ENCODE measurements at places on chromosomes 12 and 14. TPM values are rescaled to one million over a fixed set of nuclear protein-coding genes. Genes with fewer than 3 reads are reported as not detected.
A peak's percentile ranks its signal among the peaks of the same experiment; 100 is the strongest.

DNAI7 gene
- total RNA-seq: 1.6 TPM

SERPINA10 gene
- not detected for total RNA-seq

OGFOD2 gene
- total RNA-seq: 17.5 TPM

FITM1 gene
- total RNA-seq: 0.82 TPM

COX8C gene
- not detected for total RNA-seq

MYF5 gene
- not detected for total RNA-seq

DNA sequence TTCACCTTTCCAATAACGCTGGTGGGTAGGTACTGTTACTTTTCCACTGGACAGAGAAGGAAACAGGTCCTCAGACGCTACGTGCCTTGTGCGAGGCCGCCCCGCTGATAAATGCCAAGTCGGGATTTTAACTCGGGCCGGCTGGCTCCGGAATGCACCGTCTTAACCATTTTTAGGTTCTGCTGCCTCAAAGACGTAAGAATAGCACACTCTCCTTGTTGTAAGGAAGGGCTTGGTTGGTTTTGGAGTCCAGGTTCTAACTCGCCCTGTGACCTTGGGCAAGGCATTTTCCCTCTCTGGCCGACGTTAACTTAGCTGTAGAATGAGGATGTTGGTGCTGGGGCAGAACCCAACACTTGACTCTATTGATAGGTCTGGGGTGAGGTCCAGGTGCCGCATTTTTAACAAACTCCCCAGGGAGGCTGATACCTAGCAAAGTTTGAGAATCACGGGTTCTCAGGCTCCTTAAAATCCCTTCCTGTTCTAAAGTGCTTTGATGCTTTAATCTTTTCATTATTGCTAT is 814 bp downstream of the ANKRD13A start:
- peaks cover 10% of the 10 kb centered on the region for H3K36me3 ChIP-seq
- H3K4me3 ChIP-seq: peak overlapping the region; percentile 97
- no peak overlapping the region for H3K27ac ChIP-seq
- no peaks in the 10 kb centered on the region for H3K27me3 ChIP-seq
- DNase-seq: peak; percentile 76

- H3K27ac ChIP-seq: no peak overlapping the region
- H3K4me3 ChIP-seq: no peak overlapping the region
- H3K27me3 ChIP-seq: no peaks in the 10 kb centered on the region
- peaks cover 2% of the 10 kb centered on the region for H3K4me1 ChIP-seq
- no peaks in the 10 kb centered on the region for H3K36me3 ChIP-seq
Measured at GRCh38 chr12:83102499-83102898, 415.8 kb downstream of the TMTC2 start.

GRCh38 chr12:113940357-113941207 is 25.5 kb downstream of the RBM19 start:
- H3K4me1 ChIP-seq: peaks cover 12% of the 10 kb centered on the region
- H3K27me3 ChIP-seq: no peaks in the 10 kb centered on the region
- no peak overlapping the region for H3K27ac ChIP-seq

DNA sequence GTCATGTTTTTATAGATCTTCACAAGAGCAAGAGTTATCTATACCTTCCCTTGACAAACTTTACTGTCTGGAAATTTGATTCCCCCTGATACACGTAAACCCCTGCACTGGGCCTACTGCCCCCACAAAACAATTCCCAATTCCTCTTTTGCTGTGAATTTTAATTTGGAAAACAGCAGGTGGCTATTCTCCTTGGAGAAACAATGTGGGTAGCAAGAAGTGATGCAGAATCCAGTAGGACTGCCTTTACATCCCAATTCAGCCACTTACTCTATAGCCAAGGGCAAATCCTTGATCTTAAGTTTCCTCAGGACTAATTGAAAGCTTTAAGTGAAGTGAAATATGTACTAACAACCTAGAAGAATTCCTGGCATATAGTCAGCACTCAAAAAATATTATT is 129.3 kb downstream of the ACSS3 start:
- no peak for DNase-seq
- peaks cover 25% of the 10 kb centered on the region for H3K4me1 ChIP-seq
- no peak overlapping the region for H3K4me3 ChIP-seq

GRCh38 chr12:47902131-47902639 is 2.6 kb downstream of the VDR start:
- no peak overlapping the region for H3K4me3 ChIP-seq
- H3K36me3 ChIP-seq: no peaks in the 10 kb centered on the region
- no peak overlapping the region for H3K27ac ChIP-seq
- H3K4me1 ChIP-seq: no peaks in the 10 kb centered on the region

GRCh38 chr14:94128216-94128839 is 1.1 kb downstream of the IFI27L2 start:
- H3K27me3 ChIP-seq: no peaks in the 10 kb centered on the region
- no peaks in the 10 kb centered on the region for H3K4me1 ChIP-seq
- no peaks in the 10 kb centered on the region for H3K36me3 ChIP-seq

DNA sequence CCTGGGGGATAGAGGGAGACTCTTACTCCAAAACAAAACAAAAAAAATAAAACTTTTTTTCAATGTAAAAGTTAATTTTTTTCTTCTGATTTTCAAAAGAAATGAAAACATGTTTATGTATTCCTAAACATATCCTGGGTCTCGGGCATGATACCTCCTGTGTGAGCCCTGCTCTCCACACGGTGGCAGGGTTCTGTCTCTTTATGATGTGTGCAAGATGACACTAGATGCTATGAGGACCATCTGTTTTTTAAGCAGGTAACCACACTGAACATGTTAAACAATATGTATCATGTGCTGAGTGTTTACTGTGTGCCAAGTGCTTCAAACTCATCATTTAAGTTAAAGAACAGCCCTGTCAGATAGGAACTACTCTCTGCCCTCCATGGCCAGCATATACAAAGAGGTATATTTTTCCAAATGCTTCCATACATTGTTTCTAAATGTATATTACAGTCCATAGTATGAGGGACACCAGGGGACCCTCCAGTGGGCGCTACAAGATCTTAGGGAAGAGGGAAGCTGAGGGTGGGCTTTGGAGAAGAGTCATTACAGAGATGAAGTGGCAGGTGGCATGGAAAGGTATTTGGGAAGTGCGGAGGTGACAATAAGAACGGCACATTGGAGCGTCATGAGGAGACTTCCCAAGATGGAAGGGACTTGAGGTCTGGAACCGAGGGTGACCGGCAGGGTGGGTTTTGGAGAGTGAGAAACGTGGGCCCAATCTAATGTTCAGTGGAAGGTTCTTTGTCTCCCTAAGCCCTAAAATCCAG is 28.5 kb downstream of the FOS start:
- H3K36me3 ChIP-seq: no peaks in the 10 kb centered on the region
- no peak overlapping the region for H3K27ac ChIP-seq
- peak; percentile 65 for DNase-seq
- no peak overlapping the region for H3K4me3 ChIP-seq
- H3K27me3 ChIP-seq: no peaks in the 10 kb centered on the region
- H3K4me1 ChIP-seq: peaks cover 3% of the 10 kb centered on the region

DNA sequence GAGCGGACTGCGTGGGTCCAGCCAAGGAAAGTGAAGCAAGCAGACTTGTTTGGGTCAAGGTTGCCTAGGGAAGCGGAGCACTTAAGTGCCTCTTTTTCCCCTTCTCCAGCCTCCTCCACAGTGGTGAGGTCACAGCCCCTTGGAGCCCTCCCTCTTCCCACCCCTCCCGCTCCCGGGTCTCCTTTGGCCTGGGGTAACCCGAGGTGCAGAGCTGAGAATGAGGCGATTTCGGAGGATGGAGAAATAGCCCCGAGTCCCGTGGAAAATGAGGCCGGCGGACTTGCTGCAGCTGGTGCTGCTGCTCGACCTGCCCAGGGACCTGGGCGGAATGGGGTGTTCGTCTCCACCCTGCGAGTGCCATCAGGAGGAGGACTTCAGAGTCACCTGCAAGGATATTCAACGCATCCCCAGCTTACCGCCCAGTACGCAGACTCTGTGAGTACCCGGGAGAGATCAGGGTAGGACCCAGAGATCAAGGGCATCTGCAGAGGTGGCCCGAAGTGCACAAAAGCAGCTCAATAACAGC is at the start of gene TSHR:
TSHR (plus strand) TSS at position 206 of the 526 bp plus-strand sequence; CDS start at position 266, 60 bp downstream.
- H3K4me3 ChIP-seq: peak within 1 kb of the TSS; percentile 77
- no peak within 1 kb of the TSS for H3K27ac ChIP-seq
- peaks cover 20% of the 10 kb centered on the region for H3K27me3 ChIP-seq
- DNase-seq: peak; percentile 75
- no peaks in the 10 kb centered on the region for H3K4me1 ChIP-seq
- H3K36me3 ChIP-seq: no peaks in the 10 kb centered on the region

GRCh38 chr12:94585626-94586025 is 64.7 kb downstream of the TMCC3 start:
- no peaks in the 10 kb centered on the region for H3K27me3 ChIP-seq
- no peak overlapping the region for H3K4me3 ChIP-seq
- no peak overlapping the region for H3K27ac ChIP-seq
- H3K4me1 ChIP-seq: peaks cover 6% of the 10 kb centered on the region

DNA sequence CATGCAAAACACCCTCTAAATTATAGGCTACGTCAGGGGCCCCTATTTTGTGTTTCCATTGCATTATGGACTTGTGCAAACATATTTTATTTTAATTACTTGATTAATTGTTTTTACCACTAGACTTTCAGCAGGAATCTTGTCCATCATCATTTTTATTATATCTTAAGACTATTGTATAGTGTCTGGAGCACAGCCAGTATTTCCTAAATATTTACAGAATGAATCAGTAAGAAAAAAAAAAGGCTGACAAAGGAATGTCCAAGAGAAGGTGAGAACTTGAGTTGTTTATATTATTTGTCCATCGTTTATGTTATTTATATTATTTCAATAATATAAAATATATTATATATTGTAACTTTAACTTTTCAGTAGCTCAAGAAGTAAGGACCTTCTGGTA is 664.7 kb downstream of the SLC6A15 start:
- H3K4me3 ChIP-seq: no peak overlapping the region
- no peak for DNase-seq
- H3K4me1 ChIP-seq: no peaks in the 10 kb centered on the region
- H3K27ac ChIP-seq: no peak overlapping the region

GRCh38 chr12:15931590-15932053 is 20.5 kb downstream of the DERA start:
- no peaks in the 10 kb centered on the region for H3K27me3 ChIP-seq
- H3K4me1 ChIP-seq: no peaks in the 10 kb centered on the region
- H3K36me3 ChIP-seq: peaks cover 6% of the 10 kb centered on the region
- DNase-seq: peak; percentile 51
- no peak overlapping the region for H3K4me3 ChIP-seq
- no peak overlapping the region for H3K27ac ChIP-seq

GRCh38 chr12:25051656-25052195 is 102.8 kb upstream of the BCAT1 start:
- DNase-seq: no peak
- H3K4me3 ChIP-seq: no peak overlapping the region
- H3K4me1 ChIP-seq: no peaks in the 10 kb centered on the region

DNA sequence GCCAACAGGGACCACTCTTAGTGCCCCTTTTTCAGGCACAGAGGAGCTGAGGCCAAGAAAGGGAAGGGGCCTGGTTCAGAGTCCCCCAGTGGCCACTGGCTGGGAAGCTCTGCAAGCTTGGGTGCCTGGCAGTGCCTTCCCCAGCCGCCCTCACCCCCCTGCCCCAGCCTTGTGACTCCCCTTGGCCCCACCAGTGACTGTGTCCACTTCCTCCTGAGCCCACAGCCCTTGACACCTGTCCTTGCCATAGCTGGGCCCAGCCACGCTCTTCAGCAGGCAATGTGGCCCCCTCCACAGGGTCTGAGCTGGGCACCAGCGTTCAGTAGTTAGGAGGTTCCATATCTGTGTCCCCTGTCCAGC is 19.0 kb upstream of the C14orf180 start:
- no peak for DNase-seq
- H3K27me3 ChIP-seq: no peaks in the 10 kb centered on the region
- peaks cover 2% of the 10 kb centered on the region for H3K4me1 ChIP-seq
- H3K4me3 ChIP-seq: no peak overlapping the region
- H3K36me3 ChIP-seq: no peaks in the 10 kb centered on the region

DNA sequence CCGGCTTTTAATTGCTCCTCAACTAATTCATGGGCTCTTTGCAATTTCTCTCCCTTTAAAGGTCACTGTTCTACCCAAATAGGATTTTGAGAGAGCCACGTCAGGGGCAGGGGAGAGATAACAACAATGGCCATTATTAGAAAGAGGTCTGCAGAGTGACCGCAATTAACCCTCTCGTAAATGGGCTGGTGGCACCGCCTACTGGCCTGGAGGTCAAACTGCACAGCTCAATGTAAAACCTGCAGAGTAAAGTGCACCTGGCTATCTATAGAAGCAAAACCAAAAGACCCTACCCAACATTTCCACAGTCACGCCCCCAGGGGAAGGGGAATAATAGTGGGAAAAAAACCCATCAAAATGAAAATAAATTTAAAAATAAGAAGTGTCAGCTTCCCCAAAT is 21.6 kb upstream of the CLEC4E start:
- no peak overlapping the region for H3K4me3 ChIP-seq
- no peaks in the 10 kb centered on the region for H3K27me3 ChIP-seq
- no peak overlapping the region for H3K27ac ChIP-seq

- no peaks in the 10 kb centered on the region for H3K27me3 ChIP-seq
- peak overlapping the region; percentile 20 for H3K27ac ChIP-seq
- no peaks in the 10 kb centered on the region for H3K36me3 ChIP-seq
- peak; percentile 68 for DNase-seq
Measured at GRCh38 chr12:27951898-27952297, 20.6 kb downstream of the PTHLH start.

GRCh38 chr14:95953111-95953724 is 76.6 kb downstream of the TUNAR start:
- H3K27me3 ChIP-seq: no peaks in the 10 kb centered on the region
- H3K27ac ChIP-seq: no peak overlapping the region
- no peaks in the 10 kb centered on the region for H3K36me3 ChIP-seq
- H3K4me1 ChIP-seq: no peaks in the 10 kb centered on the region
- peak; percentile 72 for DNase-seq
- no peak overlapping the region for H3K4me3 ChIP-seq

- H3K4me1 ChIP-seq: no peaks in the 10 kb centered on the region
- H3K4me3 ChIP-seq: no peak overlapping the region
- H3K27me3 ChIP-seq: no peaks in the 10 kb centered on the region
- DNase-seq: peak; percentile 72
- H3K36me3 ChIP-seq: no peaks in the 10 kb centered on the region
Measured at GRCh38 chr12:80400571-80400991, 43.5 kb upstream of the PTPRQ start.

- no peak overlapping the region for H3K27ac ChIP-seq
- no peaks in the 10 kb centered on the region for H3K36me3 ChIP-seq
- no peak overlapping the region for H3K4me3 ChIP-seq
- no peaks in the 10 kb centered on the region for H3K27me3 ChIP-seq
- H3K4me1 ChIP-seq: no peaks in the 10 kb centered on the region
Measured at GRCh38 chr12:105060715-105061378, 23.4 kb downstream of the ALDH1L2 start.

DNA sequence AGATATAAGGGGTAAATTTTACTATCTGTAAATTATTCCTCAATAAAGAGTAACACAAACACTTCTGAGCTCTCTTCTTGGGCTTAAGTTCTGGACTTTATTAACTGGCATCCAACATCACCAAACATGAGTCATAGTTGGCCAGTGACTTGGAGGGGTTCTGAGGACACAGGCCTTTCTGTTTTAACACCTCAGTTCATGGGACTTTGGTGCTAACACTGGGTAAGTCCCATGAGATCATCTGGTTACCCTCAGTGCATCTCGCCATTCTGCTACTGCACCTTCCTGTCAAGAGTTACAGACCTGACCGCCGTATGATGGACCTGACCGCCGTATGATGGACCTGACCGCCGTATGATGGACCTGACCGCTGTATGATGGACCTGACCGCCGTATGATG is 9.9 kb downstream of the SLC15A4 start:
- no peak for DNase-seq
- peaks cover 11% of the 10 kb centered on the region for H3K4me1 ChIP-seq
- no peak overlapping the region for H3K27ac ChIP-seq
- no peaks in the 10 kb centered on the region for H3K27me3 ChIP-seq
- peaks cover 67% of the 10 kb centered on the region for H3K36me3 ChIP-seq

Measured in endodermal cell (in vitro differentiated cells).